SHP77 treated with DMSO at 0.1 percent for 48 hours (cell line): ENCODE measurements at places on chromosomes 16 and 17.
A peak's percentile ranks its signal among the peaks of the same experiment; 100 is the strongest.

- no peak for DNase-seq
Observed at GRCh38 chr17:10192972-10193371, 5.4 kb downstream of the GAS7 start.

GRCh38 chr17:38465391-38466345, 37.4 kb downstream of the ARHGAP23 start:
- DNase-seq: no peak

DNA sequence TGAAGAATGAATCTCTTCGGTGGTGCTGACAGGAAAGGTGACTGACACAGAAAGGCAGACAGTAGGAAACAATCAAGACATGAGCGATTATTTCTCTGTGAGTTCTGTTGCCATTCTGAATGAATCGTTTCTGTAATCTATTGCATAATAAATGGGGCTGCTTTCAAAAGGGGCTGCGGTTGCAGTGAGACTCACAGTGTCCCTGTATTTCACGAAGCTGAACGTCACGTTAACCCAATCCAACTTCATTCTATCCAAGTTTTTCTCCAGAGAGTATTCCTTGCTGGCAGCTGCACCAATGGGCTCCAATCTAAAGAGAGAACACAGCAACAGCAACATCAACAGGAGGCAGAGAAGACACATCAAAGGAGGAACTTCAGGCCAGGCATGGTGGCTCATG, 75.4 kb downstream of the DNAH3 start:
- DNase-seq: no peak

- DNase-seq: no peak
Observed at GRCh38 chr17:79968116-79968515, 67.6 kb downstream of the TBC1D16 start.

DNA sequence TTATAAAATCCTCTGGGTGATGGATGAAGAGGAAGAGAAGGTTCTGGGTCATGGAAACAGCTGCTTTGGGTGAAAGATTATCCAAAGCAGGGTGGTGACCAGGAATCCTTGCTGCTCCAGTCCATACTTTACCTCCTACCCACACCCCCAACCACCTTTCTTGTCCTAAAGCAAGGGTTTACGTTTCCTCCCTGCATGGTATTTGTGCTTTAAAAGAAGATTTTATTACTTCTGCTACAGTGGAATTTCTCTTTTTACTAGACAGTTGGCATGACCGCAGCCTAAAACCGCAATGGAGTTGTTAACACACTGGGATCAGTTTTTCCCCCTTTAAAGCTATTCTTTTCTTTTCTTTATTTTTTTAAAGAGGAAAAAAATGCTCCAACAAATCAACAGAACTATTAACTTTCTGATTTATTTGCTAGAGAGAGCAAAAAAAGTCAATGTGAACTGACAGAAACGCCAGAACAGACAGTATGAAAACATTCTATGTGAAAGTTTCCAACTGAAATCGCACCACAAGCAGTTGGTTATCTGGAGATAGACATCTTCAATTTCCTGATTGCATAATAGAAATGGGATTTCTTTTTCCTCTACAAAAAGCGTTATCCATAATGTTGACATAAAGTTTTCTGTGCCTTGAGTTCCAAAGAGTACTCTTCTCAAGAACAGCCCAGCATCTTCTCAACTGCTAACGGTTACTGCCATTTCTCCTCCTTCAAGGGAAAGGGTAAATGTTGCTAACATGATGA, 236.0 kb downstream of the IRX3 start:
- DNase-seq: no peak

DNA sequence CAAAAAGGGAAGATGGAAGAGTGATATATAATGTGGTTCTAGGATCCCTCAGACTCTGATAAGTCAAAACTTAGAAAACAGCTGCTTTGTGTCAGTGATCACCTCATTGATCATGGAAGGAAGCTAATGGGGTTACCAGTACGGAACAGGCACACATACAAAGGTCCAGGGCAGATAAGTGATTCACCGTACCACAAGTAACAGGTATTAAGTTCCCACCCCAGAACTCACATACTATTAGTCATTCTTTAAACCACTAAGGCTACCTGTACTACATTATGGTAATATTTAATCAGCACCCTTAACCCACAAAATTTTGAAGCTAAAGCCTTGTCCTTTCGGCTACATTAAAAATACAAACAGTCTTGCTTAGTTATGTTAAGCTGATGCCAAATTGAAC, 17.4 kb downstream of the RNF43 start:
- DNase-seq: no peak

DNA sequence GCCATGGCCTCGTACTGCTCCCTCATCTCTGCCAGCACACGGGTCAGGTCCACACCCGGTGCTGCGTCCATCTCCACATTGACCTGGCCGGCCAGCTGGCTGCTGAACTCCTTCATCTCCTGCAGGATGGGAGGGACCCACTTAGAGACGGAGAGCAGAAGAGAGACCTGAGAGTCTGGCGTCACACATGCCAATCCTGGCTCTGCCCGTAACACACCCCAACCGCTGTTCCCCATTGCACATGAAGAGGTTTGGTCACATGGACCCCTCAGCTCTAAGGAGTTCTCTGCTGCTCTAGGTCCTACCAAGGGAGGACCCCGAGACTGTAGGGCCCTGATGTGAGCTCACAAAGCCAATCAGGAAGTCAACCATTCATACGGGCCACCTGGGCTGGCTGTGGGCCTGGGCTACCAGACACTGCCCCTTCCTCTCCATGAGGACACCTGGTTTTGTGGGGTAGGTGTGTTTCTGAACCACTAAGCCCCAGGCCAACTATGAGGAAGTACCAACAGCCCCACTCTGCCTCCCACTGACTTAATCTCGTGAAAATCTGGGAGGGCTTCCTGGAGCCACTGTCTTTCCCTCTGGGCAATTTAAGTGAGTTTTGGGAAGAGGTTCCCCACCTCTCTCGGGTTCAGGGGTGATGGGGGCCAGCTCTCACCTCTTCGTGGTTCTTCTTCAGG, 2.4 kb downstream of the KRT15 start:
- DNase-seq: no peak

GRCh38 chr16:9033125-9033830, 58.2 kb upstream of the HAPSTR1 start:
- DNase-seq: no peak

DNA sequence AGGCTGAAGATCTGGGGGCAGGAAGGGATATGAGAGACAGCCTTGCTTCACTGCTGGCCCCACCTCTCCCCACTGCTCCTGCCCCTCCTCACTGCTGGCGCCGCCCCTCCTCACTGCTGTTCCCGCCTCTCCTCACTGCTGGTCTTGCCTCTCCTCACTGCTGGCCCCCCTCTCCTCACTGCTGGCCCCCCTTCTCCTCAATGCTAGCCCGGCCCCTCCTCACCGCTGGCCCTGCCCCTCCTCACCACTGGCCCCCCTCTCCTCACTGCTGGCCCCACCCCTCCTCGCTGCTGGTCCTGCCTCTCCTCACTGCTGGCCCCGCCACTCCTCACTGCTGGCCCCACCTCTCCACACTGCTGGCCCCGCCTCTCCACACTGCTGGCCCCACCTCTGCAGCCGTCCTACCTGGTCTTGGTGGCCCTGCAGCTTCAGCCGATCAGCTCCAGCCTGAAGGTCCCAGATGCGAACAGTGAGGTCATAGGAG, 9.5 kb upstream of the PAM16 start:
- DNase-seq: no peak

- no peak for DNase-seq
Observed at GRCh38 chr16:2675021-2675420, 7.3 kb upstream of the KCTD5 start.

GRCh38 chr17:29291163-29291752, 2.7 kb downstream of the NUFIP2 start:
- DNase-seq: peak; percentile 24

DNA sequence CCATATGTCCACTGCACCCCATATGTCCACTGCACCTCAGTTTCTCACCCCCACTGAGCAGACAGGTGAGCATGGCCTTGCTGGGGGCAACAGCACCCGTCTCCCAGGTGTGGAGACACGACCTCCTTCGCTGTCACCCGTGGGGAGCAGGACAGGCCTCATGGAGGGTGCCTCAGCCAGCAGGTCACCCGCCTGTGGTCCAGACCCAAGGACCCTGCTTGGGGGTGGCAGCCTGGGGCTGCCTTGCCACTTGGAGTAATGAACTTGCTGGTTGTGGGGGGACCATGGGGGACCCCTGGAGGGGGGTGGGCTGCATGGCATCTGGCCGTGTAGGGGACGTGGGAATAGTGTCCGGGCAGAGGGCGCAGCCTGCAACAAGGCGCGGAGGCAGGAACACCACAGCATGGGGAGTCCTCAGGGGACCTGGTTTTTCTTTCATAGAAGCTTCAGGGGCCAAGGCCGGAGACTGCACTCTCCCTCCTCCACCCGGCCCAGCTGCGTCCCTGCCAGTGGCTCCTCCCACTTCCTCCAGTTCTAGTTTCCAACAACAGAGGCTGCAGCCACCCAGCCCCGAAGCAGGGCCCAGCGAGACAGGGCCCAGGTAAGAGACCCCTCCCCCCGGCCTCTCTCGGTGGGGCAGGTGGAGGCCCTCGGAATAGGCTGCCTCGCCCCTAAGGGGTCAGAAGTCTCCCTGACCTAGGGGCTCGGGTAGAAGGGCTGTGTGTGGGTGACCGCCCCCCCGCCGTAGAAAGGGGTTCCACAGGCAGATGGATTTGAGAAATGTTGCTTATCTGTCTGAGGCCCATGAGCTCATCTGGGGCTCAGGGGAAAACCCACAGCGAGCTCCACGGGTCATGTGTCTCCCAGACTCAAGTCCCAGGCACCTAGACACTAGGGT, at the start of gene NHLRC4:
TSS of gene NHLRC4 (plus strand) at position 531 of the 898 bp plus-strand sequence. CDS start 1,043 bp downstream, outside the sequence.
- no peak for DNase-seq

GRCh38 chr16:53913099-53913870, 209.3 kb downstream of the FTO start:
- peak; percentile 24 for DNase-seq

DNA sequence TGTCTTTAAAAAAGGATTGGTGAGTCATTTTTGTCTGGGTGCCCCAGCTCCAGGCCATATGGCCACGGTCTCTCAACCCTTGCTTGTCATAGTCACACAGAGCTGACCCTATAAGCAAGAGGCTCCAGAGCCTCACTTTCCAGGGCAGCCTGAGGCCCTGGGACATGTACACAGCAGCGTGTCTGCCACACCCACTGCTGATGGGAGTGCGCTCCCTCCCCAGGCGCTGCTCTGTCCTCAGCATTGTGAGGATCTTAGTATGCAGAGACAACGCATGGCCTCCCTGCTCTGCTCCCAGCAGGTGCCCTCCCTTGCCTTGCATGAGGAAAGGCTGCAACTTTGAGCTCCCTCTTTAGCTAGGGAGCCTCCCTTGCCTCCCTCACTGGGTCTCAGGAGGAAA, 80.8 kb upstream of the CRHR1 start:
- DNase-seq: no peak
